ENCODE measurements at places on chromosomes 6 and 20.

- DNase-seq: no peak
These were observed 39.9 kb downstream of the PREX1 start for GRCh38 chr20:48787861-48788375.

- no peak for DNase-seq
These were observed 136.4 kb downstream of the UST start for GRCh38 chr6:148883270-148883669.

GRCh38 chr20:62149532-62150309, 6.2 kb downstream of the SS18L1 start:
- no peak for DNase-seq

DNA sequence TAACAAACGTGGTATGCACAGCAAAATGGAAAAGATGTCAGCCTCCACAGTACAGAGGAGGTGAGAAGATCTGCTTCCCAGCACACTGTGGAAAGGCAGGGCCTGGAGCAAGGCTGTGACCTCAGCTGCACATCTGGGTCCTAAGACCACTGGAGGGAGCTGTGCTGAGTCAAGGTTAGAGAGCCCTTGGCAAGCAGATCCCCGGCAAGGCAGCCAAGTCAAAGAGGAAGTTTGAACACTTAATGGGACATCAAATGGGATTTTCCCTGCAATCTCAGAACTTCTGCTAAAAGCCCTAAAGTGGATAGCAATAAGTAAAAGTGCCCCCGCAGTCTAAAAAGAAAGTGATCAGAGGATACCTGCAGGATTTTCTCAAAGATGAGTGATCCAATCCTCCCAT, 39.5 kb downstream of the UNC5CL start:
- no peak for DNase-seq

- no peak for DNase-seq
These were observed 43.1 kb downstream of the ERMARD start for GRCh38 chr6:169794317-169795055.

GRCh38 chr6:131782764-131783163, 25.1 kb upstream of the ENPP1 start:
- no peak for DNase-seq

GRCh38 chr6:137880746-137881521, 13.9 kb downstream of the TNFAIP3 start:
- DNase-seq: no peak

GRCh38 chr6:118810420-118811027, 83.4 kb upstream of the ASF1A start:
- DNase-seq: peak; percentile 62

GRCh38 chr6:155387481-155387880, 68.2 kb downstream of the NOX3 start:
- no peak for DNase-seq

DNA sequence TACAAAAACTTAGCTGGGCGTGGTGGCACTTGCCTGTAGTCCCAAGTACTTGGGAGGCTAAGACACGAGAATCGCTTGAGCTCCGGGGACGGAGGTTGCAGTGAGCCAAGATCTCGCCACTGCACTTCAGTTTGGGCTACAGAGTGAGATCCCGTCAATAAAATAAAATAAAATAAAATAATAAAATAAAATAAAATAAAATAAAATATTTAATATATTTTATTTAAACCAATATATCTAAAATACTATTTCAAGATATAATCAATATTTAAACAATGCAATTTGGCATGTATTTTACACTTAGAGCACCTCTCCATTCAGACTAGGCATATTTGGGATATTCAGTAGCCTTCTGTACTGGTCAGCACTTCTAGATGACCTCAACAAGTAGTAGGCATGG, 142.1 kb downstream of the FOXA2 start:
- no peak for DNase-seq

DNA sequence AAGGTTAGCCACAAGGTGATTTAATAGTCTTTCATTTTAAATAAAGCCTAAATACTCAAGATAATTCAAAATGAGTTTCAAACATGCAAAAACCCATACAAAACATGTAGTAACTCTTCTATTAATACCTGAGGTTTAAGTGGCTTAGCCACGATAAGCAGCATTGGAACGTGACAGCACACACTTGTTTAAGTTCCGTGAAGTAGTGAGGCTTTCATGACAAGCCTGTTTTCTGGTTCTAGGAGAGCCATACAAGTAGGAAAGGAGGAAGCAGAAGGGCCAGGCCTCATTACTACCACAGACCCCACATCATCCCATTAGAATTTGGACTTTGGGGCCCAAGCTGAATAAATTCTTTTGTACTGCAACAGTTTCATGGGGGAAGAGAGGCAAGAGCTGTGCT, 54.3 kb upstream of the PRND start:
- no peak for DNase-seq

- DNase-seq: no peak
These were observed 29.2 kb upstream of the HTR1B start for GRCh38 chr6:77492530-77492929.

GRCh38 chr6:11206576-11206975, 25.9 kb downstream of the NEDD9 start:
- no peak for DNase-seq

GRCh38 chr6:15898693-15899092, 230.2 kb upstream of the MYLIP start:
- no peak for DNase-seq

DNA sequence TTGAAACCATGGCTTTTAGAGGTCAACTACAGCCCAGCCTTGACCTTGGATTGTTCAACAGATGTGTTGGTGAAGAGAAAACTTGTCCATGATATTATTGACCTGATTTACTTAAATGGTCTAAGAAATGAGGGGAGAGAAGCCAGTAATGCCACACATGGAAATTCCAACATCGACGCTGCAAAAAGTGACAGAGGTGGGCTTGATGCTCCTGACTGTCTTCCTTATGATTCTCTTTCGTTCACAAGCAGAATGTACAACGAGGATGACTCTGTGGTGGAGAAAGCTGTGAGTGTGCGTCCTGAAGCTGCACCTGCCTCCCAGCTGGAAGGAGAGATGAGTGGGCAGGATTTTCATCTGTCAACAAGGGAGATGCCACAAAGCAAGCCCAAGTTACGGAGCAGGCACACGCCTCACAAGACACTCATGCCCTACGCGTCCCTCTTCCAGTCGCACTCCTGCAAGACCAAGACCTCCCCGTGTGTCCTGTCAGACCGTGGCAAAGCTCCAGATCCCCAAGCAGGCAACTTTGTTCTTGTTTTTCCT, 16.2 kb downstream of the TTLL2 start:
- no peak for DNase-seq

- DNase-seq: no peak
These were observed 72.6 kb downstream of the REV3L start for GRCh38 chr6:111410371-111410770.

GRCh38 chr6:48144021-48144420, 33.0 kb upstream of the PTCHD4 start:
- DNase-seq: no peak

GRCh38 chr20:25863536-25864325, 167.1 kb upstream of the ZNF337 start:
- DNase-seq: no peak

DNA sequence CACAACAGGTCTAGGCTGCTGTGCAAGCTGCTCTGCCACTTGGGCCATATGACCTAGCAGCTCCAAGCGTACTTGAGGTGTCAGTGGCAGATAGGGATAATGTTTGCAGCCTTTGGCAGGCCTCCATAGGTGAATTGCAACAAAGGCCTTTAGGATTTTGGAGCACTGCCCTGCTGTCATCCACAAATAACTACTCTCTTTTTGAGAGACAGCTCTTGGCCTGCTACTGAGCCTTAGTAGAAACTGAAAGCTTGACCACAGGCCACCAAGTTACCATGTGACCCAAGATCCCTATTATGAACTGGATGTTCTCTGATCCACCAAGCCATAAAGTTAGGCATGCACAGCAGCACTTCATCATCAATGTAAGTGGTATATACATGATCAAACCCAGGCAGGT, 29.9 kb downstream of the FBXO30 start:
- no peak for DNase-seq

GRCh38 chr6:117829594-117830319, 77.3 kb upstream of the SLC35F1 start:
- DNase-seq: no peak

- no peak for DNase-seq
These were observed 4.5 kb upstream of the PLAGL1 start for GRCh38 chr6:144012534-144012933.

GRCh38 chr6:75493400-75494064, at the start of gene FILIP1:
TSS of gene FILIP1 (minus strand) at chr6:75493800. CDS start at chr6:75414972, 78,828 bp downstream.
- no peak for DNase-seq

GRCh38 chr6:139257821-139258398, 33.9 kb downstream of the TXLNB start:
- no peak for DNase-seq

DNA sequence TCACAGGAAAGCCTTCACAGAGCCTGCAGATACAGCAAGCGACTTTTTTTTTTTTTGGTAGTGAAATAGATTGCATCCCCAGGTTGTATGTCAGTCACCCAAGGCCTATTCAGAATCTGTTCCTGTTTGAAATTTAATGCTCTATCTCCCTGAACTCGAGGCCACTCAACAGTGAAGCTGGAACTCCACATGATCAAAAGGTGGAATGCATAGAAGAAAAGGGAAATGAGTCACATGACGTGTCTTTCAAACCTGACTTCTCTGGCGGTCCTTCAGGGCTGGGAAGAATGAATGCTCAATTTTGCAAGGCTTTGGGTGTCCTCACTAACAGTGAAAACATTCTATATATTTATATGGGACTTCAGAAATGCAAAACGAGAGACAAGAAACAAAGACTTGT, 88.4 kb upstream of the B3GAT2 start:
- DNase-seq: no peak

- DNase-seq: no peak
These were observed 167.4 kb upstream of the RREB1 start for GRCh38 chr6:6940031-6941025.

DNA sequence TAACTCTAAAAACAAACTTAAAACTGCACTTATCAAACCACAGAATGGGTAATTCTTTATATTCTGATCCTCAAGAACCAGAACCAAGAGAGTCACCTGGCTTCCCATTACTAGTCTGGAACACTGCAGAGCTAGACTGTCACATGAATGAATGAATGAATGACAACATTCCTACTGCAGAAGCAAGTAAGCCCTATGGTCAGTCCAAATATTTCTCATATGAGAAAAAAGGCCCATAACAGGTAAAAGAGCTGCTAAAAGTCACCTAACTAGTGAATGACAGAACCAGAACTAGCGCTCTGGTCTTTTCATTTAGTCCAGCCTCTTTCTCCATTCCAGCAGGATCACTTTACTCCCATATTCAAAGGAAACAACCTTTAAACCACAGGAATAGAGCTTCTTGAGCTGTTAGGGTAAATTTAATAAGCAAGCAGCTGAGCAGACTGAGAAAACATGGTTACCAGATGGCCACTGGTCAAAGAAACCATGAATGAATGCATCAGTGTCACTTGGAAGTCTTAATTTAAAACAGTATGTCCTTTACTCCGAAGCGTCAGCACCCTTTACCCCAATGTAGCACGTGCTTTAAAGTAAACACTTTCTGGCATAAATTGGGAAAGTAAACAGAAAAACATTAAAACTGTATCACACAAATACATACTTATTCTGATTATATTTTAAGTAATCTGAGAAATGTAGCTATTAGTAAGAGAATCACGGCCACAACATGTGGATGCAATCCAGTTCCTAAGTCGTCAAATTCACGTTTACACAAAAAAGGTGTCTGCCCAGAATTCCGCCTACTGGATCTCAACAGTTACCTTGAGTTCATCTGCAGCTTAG, 1.4 kb downstream of the PREP start:
- DNase-seq: no peak

- no peak for DNase-seq
These were observed 464.3 kb downstream of the EPM2A start for GRCh38 chr6:145271040-145271439.

GRCh38 chr6:107670792-107671199, 153.3 kb downstream of the SCML4 start:
- no peak for DNase-seq
